RKO (cell line): ENCODE measurements at places on chromosomes 2 and 18.
A peak's percentile ranks its signal among the peaks of the same experiment; 100 is the strongest.

- DNase-seq, result peak; percentile 54
Measured at GRCh38 chr2:95158891-95159619, 593 bp downstream of the ZNF514 start.

GRCh38 chr18:31101183-31102024 lies 817 bp downstream of the DSC2 start:
- no peak for DNase-seq

GRCh38 chr2:126510960-126511359 lies 145.0 kb upstream of the GYPC start:
- no peak for DNase-seq

DNA sequence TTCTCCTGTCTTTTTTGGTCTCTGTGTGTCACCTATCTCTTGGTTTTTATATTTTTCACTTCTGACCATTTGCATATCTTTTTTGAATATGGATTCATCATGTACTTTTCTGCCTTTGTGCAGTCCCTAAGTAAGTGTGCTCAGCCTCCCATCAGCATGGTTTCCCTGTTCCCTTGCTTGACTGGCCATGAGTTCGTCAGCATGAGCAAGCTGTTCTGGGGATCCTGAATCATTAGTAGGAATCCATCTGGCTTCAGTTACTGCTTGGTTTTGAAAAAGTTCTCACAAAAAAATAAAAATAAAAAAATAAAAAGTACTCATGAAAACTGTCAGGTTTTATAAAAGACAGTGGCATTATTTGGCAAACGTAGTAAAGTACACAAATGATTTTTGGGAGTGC lies 144.1 kb downstream of the NCOA1 start:
- DNase-seq, result peak; percentile 19

- peak; percentile 80 for DNase-seq
Measured at GRCh38 chr2:188291617-188292347, at the start of gene GULP1. TSS of gene GULP1 (plus strand) at chr2:188291874. CDS start at chr2:188477703, 185,829 bp downstream.

GRCh38 chr18:56639104-56639381 lies 651 bp upstream of the TXNL1 start:
- no peak for DNase-seq

DNA sequence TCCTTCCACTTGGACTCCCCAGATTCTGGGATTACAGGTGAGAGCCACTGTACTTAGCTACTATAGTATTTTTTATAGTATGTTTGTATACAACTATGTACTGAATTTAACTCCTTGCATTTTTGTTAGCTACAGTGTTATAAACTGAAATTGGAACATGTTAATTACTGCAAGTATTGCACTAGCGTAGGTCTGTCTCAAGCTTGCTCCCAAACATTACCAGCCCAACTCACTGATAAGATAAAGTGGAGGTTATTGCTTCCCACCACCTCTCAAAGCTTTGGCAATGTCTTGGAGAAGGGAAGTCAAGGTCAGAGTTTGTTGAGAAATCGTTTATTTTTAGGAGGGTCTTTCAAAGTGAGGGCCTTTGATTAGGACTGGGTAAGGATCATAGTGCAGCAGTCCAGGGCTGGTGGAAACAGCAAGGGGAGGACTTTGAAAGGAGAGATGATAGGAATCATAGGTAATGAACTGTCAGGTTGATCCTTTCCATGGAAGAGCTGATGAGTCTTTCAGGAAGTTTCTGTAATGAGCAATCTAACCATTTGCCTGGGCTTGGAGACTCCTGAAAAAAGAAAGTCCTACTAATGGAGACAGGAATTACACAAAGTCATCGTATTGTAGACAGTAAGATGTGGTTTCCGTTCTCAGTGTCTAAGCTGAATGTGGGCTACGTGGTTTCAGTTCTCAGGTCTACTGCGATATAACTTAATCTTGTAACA lies 257.1 kb downstream of the MYO3B start:
- no peak for DNase-seq

DNA sequence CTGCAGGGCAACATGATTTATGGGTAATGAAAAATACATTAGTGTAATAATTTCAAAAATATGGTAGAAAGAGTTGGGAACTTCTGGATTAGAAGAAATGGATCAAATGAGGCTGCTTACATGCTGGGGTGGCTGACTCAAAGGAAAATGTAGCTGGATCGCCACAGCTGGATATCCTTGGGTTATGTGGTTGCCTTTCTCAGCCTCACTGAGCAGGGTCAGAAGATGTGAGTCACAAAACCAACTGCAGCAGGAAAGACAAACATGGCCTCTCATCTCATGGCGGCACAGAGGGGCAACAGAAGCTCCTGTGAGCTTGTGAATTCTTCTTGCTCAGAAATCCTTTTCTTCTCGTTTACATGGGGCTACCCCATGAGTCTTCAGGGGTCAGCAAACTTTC lies 317.1 kb upstream of the SPRED2 start:
- DNase-seq, result peak; percentile 7

DNA sequence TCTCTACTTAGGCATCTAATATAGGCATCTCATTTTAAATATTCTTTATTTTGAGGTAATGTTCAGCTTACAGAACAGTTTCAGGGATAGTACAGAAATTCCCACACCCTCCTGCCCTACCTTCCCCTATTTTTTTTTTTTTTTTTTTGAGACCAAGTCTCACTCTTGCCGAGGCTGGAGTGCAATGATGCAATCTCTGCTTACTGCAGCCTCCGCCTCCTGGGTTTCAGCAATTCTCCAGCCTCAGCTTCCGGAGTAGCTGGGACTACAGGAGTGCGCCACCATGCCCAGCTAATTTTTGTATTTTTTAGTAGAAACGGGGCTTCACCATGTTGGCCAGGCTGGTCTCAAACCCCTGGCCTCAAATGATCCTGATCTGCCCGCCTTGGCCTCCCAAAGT lies 97.6 kb downstream of the EPB41L5 start:
- DNase-seq, result no peak

GRCh38 chr2:206802654-206803514 lies 37.5 kb downstream of the FASTKD2 start:
- DNase-seq, result no peak

- no peak for DNase-seq
Measured at GRCh38 chr2:85649201-85650190, 18.5 kb downstream of the SFTPB start.

DNA sequence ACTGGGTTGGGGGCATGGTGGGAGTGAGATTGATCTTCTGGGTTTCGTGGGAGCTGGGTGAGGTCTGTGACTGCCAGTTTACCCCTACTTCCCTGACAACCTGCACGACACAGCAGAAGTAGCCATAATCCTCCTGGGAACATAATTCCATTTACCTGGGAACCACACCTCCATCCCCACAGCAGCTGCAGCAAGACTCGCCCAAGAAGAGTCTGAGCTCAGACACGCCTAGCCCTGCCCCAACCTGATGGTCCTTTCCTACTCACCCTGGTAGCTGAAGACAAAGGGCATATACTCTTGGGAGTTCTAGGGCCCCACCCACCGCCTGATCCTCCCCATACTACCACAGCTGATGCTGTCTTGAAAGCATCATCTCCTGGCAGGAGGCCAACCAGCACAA lies 43.8 kb downstream of the FLACC1 start:
- DNase-seq, result no peak
